Myometrial cell (primary cell): ENCODE measurements at places on chromosomes 12 and 14. TPM values are rescaled to one million over a fixed set of nuclear protein-coding genes. Genes with fewer than 3 reads are reported as not detected.

ST8SIA1 gene
- total RNA-seq, result not detected in 2 replicates

OTX2 gene
- total RNA-seq, result not detected in 2 replicates

SRRM4 gene
- total RNA-seq, result not detected in 2 replicates

CLEC14A gene
- 2.7 and 5.5 TPM in 2 replicates for total RNA-seq

GDF3 gene
- total RNA-seq, result not detected in 2 replicates

SAMD15 gene
- total RNA-seq, result 1.7 and 2.1 TPM in 2 replicates

VRTN gene
- not detected in 2 replicates for total RNA-seq

RILPL1 gene
- 13.8 and 16.1 TPM in 2 replicates for total RNA-seq

MRPL52 gene
- 102 and 274 TPM in 2 replicates for total RNA-seq

FOXN4 gene
- total RNA-seq, result not detected in 2 replicates

CHMP4A gene
- 28.0 and 40.8 TPM in 2 replicates for total RNA-seq

AICDA gene
- total RNA-seq, result not detected in 2 replicates

TAS2R13 gene
- 0.18 TPM in 1 of 2 replicates, not detected in the other for total RNA-seq

OASL gene
- total RNA-seq, result 0.18 and 0.29 TPM in 2 replicates

RNASE7 gene
- total RNA-seq, result not detected in 2 replicates

KRT6C gene
- not detected in 2 replicates for total RNA-seq

MGP gene
- 11.2 and 12.8 TPM in 2 replicates for total RNA-seq

GPR135 gene
- total RNA-seq, result 0.29 and 0.89 TPM in 2 replicates

JPH4 gene
- not detected in 2 replicates for total RNA-seq

KRT75 gene
- total RNA-seq, result not detected in 2 replicates

ASPG gene
- not detected in 2 replicates for total RNA-seq

ADAM20 gene
- total RNA-seq, result not detected in 2 replicates

RD3L gene
- not detected in 2 replicates for total RNA-seq

TMEM30B gene
- total RNA-seq, result not detected in 2 replicates

DHRS7 gene
- 80.4 and 88.8 TPM in 2 replicates for total RNA-seq

BORCS5 gene
- 17.6 and 25.9 TPM in 2 replicates for total RNA-seq

FOXG1 gene
- total RNA-seq, result not detected in 2 replicates

MUCL1 gene
- total RNA-seq, result not detected in 2 replicates

IAPP gene
- not detected in 2 replicates for total RNA-seq

NRXN3 gene
- total RNA-seq, result 2.1 and 2.9 TPM in 2 replicates

MAP3K9 gene
- total RNA-seq, result 2.9 and 5.7 TPM in 2 replicates

P3H3 gene
- 69.5 and 75.1 TPM in 2 replicates for total RNA-seq

TAS2R14 gene
- 0.29 and 1.4 TPM in 2 replicates for total RNA-seq

MORN3 gene
- under 0.01 TPM in 2 replicates for total RNA-seq

ANG gene
- 7.5 and 12.1 TPM in 2 replicates for total RNA-seq

TAMALIN gene
- total RNA-seq, result 3.0 and 6.6 TPM in 2 replicates

SERPINA4 gene
- total RNA-seq, result not detected in 2 replicates

ASCL1 gene
- total RNA-seq, result not detected in 2 replicates

C12orf50 gene
- total RNA-seq, result not detected in 2 replicates

CRADD gene
- total RNA-seq, result 46.1 and 55.6 TPM in 2 replicates

ANKRD52 gene
- 9.2 and 12.4 TPM in 2 replicates for total RNA-seq

TCL1B gene
- not detected in 2 replicates for total RNA-seq

ANKRD33 gene
- not detected in 2 replicates for total RNA-seq

HELB gene
- 1.6 and 6.6 TPM in 2 replicates for total RNA-seq
